ENCODE measurements at places on chromosomes 1 and 21.

DNA sequence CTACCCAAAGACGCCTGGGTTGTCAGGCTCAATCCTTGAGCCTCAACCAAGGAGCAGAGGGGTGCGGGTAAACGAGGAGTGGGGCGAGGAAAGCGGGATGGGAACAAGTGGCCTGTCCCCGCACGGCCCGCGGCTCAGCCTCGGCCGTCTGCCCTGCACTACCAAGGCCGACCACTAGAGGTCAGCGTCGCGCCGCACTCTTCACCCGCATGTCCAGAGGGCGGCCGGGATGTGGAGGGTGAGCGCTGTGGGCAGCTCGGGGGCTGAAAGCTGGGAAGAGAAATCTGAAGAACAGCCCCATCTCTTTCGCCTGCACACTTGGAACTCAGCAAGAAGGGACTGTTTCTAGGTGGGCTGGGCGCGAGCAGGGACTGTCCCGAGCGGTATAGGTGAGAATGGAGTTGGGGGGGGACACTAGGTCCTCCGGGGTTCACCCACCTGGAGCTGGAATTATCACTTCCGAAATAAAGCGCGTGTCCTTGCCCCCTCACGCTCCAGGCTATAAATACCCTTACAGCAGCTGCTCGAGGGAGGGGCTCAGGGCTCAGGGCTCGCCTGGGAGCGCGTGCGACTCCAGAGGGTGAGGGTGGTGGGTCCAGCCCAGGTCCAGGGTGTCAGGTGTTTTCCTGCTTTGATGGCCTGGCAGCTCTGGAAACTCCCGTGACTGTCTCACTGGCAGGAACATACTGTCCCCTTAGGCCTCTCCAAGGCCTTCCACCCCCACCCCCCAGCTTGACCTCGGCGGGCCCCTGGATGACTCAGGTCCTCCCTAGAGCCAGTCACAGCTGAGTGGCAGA, 9.8 kb downstream of the SLC30A2 start:
- peak; percentile 55 for DNase-seq

- DNase-seq: no peak
Observed at GRCh38 chr1:155717041-155717440, 28.1 kb downstream of the DAP3 start.

DNA sequence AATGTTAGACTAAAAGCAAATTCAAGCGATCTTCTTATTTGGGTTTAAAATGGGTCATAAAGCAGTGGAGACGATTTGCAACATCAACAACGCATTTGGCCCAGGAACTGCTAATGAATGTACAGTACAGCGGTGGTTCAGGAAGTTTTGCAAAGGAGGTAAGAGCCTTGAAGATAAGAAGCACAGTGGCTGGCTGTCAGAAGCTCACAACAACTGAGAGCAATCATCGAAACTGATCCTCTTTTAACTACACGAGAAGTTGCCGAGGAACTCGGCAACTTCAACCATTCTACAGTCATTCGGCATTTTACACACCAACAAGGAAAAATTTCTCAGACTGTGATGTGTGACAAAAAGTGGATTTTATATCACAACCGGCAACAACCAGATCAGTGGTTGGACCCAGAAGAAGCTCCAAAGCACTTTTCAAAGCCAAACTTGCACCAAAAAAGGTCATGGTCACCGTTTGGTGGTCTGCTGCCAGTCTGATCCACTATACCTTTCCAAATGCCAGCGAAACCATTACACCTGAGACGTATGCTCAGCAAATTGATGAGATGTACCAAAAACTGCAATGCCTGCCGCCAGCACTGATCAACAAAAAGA, 47.9 kb downstream of the ASH1L start:
- DNase-seq: no peak

GRCh38 chr1:3359756-3360440, 94.6 kb upstream of the ARHGEF16 start:
- DNase-seq: no peak

DNA sequence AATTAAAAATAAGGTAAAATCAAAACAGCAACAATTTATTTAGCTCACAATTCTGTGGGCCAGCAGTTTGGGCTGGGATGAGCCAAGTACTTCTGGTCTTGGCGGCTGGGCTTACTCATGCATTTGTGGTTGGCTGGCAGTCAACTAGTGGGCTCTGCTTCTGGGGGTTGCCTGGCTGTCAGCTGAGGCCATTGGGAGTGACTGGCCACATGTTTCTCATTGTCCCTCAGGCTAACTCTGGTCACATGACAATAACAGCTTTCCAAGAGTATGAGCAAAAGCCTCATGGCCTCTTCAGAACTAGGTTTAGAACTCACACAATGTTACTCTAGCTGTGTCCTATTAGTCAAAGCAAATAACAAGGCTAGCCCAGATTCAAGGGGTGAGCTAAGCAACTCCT, 15.6 kb upstream of the CHIA start:
- peak; percentile 11 for DNase-seq

DNA sequence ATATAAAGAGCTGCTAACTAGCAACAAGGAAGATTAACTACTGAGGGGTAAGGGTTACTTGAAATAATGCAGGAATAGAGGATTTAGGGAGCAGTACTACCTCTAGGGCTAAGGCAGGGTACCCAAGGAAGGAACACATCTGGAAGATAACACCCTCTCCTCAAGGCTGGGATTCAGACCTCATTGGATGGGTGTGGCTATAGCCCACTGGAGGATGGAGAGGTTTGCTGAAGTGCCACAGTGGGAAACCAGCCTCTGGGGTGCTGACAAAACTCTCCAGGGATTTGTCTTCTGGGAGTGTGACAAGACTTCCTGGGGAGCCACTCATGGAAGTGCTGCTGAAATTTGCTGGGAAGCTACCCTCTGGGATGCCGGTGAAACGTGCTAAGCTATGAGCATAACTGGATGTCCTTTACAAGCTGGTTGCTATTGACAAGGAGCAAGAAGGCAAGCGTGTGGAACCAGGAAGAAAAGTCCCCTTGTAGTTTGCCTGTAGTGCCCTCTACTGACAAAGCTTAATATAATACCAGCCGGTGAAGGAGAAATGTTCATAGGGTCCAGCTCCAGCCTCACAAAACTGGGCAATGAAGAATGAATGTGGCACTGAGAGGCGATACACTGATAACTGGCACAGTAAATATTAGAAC, 122.8 kb upstream of the USP24 start:
- DNase-seq: peak; percentile 79

DNA sequence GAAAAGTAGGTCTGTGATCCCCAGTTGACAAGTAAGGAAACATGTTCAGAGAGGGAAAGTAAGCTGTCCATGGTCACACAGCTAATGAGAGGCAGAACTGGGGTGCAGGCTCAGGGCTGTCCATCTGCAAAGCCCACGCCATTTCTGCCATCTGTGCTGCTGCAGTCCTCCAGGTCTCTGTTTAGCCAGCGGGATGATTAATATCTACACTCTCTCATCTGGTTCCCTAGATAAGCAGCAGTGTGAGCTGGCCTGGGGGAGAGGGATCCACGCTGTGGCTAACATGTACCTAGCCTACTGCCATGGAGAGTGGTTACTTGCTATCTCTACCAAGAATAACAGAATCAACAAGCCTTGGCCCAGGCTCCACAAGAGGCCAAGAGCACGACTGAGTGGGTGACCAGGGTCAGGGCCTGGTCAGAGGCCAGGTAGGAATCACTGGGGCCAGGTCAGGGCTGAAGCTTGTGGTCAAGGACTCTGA, 75.2 kb downstream of the TRABD2B start:
- DNase-seq: no peak

GRCh38 chr1:118978914-118979701, 9.0 kb downstream of the TBX15 start:
- no peak for DNase-seq

DNA sequence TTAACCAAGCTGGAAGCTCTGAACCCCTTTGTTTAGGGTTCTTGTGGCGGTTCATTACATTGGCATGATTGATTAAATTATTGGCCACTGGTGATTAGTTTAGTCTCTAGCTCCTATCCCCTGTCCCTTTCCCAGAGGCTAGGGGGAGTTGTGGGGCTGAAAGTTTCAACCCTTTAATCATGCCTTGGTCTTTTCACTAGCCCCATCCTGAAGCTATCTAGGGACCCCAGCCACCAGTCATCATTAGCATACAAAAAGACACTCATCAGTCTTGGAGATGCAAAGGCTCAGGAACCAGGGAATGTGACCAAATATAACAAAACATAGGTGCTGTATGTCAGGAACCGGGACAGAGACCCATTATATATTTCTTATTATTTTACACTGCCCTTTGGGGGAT, 34.7 kb upstream of the SNX27 start:
- DNase-seq: no peak

DNA sequence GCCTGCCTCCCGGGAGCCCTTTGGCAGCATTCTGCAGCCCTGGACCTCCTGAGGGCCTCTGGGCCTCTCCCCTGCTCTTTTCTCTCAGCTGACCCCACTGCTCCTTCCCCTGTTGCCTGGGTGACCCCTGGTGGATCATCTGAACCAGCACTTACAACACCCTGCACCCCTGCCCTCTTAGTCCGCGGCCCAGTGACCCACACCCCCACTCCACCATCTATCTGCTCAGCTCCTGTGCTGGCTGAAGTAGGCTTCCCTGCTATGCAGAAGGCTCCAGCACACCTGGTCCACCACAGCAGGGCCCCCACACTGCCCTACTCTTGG, 74.0 kb downstream of the DMRTA2 start:
- no peak for DNase-seq

- peak; percentile 8 for DNase-seq
Observed at GRCh38 chr1:20390589-20391331, 95.2 kb downstream of the CAMK2N1 start.

DNA sequence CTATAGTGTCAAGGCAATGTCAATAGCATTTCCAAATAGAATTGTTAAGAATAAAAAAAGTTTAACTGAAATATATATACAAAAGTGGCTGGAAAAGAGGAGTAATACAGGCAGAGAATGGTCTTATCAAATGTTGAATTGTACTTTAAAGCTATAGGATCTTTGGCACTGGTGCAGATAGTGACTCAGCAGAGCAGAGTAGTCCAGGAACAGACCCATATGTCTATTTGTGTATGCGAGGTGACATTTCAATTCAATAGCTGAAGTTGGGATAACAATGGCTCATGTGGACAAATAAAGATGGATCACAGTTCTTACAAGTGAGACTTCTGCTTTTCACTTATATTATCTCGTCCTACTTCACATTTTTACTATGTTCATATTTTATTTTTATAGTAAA, 543.0 kb upstream of the B3GALT2 start:
- peak; percentile 38 for DNase-seq

DNA sequence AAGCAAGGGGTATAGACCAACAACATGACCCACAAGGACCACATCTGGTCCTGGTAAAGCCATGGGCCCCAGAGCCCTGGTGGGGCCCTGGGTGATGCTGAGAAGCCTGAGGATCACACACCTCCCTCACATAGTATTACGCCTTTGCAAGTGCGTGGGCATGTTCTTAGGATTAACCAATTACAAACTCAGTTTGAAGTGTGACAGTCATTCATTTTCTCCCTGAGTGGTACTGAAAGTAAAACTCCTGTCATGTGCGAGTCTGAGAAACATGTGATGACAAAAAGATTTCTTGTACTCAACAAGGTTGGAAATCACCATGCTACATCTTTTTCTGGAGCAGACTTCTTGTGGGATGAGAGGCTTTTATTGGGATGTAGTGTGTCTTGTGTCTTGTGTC, 315.3 kb upstream of the DUSP10 start:
- DNase-seq: no peak

GRCh38 chr1:180586671-180587155, 27.9 kb downstream of the OVAAL start:
- peak; percentile 85 for DNase-seq

GRCh38 chr1:42170779-42171621, 6.5 kb upstream of the GUCA2A start:
- no peak for DNase-seq
